Foreskin melanocyte (primary cell): ENCODE measurements at places on chromosomes 2 and 18.

DNA sequence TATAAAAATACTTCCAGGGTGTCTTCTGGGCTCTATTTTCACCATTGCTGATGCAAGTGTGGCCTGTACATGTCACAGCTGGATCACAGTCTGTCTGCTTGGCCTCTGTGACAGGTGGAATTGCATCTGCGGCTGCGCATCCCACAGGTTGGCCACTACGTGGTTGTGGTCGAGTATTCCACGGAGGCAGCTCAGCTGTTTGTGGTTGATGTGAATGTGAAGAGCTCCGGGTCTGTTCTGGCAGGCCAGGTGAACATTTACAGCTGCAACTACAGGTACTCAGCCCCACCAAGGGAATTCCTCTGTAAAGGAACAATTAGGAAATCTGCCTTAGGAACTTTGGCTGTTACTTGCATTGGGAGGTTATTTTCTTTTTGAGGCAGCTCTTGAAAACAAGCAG is 144.5 kb downstream of the LAMA3 start:
- no peak for DNase-seq

GRCh38 chr2:239193401-239193811 is 207.4 kb downstream of the HDAC4 start:
- DNase-seq: no peak

GRCh38 chr2:214311031-214311533 is 99.8 kb upstream of the VWC2L start:
- DNase-seq: no peak

DNA sequence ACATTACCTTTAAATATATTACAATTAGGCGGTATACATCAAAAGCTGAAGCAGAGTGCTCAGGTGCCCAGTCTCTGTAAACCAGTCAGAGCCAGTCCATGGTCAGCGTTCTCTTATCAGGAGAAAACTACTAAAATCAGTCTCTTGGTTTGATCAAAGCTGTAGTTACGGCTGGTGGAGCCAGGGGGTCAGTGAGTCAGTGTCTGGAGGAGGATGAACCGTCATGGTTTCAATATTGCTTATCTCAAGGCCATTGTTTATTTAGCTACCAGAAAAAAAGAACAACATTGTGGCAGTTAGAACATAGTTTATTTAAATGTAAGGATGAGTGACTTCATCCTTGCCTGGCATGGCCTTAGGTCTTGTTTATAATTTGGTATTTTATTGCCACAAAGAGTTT is 71.3 kb upstream of the NYAP2 start:
- DNase-seq: peak; percentile 19

GRCh38 chr2:227366769-227367426 is 12.2 kb downstream of the TM4SF20 start:
- DNase-seq: no peak

DNA sequence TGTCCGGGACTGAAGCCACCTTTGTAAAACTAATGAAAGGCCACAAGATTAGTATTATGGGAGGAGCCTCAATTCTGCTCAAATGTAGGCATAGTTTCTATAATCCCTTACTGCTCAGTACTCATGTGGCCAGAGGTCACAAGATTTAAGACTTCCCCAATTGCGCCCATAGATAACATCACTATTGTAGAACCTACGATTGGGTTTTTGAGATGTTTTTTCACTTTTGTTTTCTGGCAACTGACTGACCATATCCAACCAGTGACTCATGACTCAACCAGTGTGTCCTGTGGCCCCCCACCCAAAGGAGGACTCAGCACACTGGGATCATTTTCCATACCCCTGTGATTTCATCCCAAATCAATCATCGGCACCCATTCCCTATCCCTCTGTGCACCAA is 15.2 kb upstream of the TSPYL6 start:
- no peak for DNase-seq

DNA sequence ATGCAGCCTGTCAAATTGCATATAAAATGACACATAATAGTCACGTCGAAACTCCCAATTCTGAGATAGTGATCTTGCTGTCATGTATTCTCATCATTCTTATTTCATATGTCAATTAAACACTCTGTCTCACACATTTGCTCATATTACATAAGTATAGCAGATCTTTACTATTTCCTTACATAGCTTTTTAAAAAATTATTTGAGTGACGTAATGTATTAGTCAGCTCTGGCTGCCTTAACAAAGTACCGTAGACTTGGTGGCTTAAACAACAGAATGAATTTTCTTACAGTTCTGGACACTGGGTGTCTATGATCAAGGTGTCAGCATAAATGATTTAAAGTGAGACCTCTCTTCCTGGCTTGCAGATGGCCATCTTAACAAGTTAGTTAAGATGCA is 1032.3 kb upstream of the NRXN1 start:
- no peak for DNase-seq

DNA sequence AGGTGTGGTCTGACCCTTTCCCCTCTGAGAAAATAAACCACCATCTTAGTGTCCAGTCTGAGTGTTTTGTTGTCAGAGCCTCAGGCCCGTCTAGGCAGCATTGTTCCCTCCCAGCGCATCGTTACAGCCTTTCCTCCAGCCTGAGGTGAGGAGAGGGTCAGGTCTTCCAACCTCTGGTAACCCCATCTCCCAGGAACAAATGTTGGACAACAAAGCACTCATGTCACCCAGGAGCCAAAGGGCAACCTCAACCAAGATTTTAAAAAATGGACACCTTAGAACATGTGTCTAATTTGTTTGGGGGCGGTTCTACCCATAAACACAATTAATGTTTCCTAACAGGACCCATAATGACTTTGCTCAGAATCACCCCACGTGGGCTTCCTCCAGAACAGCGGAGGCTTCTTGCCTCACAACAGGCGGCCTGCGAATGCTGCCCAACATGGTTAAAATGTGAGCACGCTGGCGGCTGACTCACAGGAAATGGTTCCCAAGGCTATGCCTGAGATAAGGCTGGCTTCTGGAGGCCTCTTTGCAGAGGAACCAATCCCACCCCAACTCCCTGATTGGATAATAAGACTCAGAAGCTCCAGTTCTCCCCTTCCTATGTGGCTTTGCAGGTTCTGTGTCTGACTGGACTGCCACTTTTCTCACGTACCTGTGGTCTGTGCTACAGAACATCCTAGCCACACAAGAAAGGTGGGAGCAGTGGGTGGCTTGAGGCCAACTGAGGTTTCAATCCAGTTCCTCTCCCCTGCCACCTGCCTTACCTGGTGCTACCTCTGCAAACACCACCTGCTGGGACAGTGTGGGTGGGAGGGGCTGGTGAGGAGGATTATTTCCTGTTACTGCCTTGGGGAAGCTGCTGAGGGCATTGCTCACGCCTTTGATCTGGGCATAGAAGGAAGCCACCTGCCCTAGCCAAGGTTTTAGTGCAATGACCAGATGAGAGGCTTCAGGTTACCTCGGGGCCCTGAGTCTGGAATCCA is 108.8 kb downstream of the B3GNT2 start:
- no peak for DNase-seq

- no peak for DNase-seq
Measured at GRCh38 chr18:63444580-63444979, 22.3 kb upstream of the VPS4B start.

DNA sequence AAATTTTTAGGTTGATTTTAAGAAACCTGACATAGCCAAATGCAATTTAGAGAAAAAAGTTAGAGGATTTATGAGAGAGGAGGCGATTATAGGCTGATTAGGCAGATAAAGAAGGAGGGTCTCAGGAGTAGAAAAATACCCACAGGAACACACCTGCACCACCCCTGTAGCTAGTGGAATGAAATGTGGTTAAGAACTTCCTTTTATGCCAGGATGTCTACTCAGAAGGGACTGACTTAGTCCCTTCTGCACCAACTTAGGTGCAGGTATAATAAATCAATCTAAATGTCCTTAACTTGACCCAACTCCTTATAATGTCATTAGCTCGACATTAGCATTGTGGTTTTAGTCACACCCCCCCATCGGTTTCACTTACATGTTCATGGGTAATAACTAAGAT is 1274.5 kb upstream of the TMEFF2 start:
- no peak for DNase-seq

DNA sequence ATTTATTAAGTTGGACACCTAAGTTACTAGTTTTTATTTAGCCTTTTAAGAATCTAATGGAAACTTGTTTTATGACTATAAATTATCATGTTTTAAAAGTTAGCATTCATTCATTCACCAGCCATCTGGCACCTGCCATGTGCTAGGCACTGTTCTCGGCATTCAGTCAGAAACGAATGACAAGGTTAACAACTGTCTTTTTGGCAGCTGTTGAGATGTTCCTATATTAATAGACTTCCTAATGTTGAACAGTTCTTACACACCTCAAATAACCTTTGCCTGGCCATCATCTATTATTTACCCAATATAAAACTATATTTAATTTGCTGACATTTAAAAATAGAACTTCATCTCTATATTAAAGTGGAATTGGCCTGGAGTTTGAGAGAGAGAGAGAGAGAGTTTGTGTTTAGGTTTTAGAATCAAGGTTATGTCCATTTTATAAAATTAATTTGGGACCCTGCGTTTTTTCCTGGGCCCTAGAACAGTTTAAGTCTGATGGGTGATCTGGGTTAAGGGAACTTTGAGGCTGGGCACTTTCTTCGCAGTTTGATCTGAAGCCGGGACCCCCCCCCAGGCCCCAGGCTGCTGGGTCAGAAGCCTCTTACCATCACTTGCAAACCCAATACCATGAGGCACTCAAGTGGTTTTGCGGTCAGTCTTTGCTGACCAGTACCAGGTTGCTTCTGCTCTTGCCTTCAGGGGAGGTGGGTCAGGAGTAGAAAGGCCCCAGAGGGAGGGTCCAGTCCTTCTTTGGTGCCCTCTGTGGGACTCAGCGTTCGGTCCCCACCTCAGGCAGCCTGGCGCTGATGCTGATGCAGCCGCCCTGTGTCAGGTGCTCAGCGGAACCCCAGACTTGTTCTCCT is 48.3 kb upstream of the ASB1 start:
- no peak for DNase-seq

DNA sequence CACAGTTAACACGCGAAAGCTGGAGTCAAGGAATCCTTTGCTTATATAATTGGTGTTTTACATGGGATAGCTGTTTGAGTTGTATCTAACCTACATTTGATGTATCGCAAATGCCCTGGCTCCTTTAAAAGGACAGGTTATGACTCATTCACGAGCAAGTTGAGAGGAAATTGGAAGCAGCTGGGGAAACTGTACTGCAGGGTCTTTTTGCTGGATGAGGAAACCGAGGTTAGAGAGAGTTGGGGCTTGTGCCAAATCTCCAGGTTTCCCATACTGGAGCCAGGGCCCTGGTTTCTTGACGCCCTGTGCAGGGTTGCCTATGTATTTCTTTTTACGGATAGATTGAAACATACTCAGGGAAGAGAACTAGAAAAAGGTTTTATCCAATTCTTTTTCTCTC is 60.0 kb upstream of the SPTBN1 start:
- DNase-seq: no peak

GRCh38 chr18:52615321-52615720 is 275.3 kb downstream of the DCC start:
- DNase-seq: no peak

DNA sequence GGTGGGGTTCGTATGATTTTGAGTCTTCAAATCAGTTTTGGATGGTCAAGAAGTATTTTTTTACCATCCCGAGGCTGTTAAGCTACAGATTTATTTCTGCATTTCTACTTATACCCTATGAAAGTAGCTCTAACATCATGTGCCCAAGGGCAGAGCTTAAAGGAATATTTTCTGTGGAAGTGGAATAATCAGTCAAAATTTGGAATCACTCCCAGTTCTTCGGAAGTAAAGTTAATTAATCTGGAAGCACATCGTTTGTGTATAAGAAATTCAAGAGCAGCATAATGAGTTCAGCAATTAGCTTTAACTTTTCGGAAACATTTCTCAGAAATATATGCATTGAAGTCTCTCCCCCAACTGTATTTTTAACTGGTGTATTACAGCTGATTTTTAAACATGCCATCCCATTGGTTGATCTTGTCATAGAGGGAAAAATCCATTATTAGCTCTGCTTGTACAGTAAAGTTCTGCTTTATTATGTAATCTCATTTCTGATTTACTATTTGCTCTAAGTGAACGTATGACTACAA is 510.1 kb downstream of the DCC start:
- no peak for DNase-seq

GRCh38 chr2:44324971-44325426 is 36.3 kb downstream of the PREPL start:
- no peak for DNase-seq

DNA sequence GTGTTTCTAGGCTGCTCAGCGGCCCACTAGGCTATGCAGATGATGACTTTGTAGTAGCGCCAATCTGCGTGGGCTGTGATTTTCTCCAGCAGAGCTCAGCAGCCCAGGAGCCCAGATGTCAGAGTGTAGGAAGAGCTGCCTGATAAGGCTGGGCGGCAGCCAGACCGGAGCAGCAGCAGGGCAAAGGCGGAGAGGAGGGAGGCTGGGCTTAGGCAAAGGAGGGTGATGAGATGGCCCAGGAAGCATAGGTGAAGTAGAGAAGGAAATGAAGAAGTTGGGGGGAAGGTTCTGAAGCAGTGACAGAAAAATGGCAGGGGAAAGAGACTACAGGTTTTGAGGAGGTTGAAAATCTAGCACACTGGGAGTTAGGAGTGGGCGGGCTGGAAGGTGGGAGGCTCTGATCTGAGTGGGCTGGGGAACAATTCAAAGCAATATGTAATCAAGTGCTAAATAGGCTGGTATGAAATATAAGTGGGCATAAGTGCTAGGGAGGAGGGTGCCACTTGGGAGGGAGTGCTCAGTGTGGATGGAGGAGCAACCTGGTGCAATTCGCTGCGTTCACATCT is 50.6 kb upstream of the STPG4 start:
- no peak for DNase-seq

GRCh38 chr2:197181491-197181890 is 129.1 kb downstream of the ANKRD44 start:
- DNase-seq: no peak

- no peak for DNase-seq
Measured at GRCh38 chr18:2180586-2180985, 390.7 kb downstream of the METTL4 start.

DNA sequence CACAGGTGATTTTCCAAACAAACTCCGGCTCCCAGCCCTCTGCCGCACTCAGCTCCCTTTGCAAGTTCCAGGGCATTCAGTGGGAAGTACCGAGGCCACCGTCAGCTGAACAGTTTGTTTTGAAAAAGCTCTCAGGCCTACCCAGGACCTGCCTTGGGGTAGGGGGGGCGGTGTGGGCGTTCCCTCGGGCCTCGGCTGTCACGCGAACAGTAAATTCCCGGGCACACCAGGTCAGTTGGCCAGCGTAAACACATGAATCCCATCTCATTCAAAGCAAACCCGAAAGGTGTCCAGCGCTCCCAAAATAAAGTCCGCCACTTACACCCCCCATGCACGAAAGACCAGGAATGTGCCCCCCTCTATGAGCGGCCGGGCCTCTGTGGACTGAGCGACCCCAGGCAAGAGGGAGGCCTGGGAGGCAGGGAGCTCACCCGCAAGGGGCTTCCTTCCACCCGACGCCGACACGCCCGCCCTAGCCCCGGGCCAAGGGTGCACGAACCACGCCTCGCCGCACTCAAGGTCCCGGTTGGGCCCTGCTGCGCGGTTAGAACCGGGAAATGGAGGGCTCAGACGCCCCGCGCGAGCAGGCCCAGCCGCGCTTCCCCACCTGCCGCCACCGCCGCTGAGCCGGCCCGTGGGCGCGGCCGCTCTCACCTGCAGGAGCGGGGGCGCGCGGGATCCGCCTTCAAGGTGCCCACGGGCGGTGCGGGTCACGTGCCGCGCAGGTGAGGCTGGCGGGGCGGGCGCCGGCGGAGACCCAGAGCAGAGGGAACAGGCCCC is at the start of gene WDSUB1:
WDSUB1 (minus strand) TSS at position 775 of the 780 bp plus-strand sequence. CDS start 3,634 bp downstream, outside the sequence.
- peak; percentile 52 for DNase-seq
